ENCODE measurements at places on chromosomes 11 and 22.

GRCh38 chr11:117816151-117816741 lies 8.3 kb downstream of the FXYD2 start:
- no peak for DNase-seq

DNA sequence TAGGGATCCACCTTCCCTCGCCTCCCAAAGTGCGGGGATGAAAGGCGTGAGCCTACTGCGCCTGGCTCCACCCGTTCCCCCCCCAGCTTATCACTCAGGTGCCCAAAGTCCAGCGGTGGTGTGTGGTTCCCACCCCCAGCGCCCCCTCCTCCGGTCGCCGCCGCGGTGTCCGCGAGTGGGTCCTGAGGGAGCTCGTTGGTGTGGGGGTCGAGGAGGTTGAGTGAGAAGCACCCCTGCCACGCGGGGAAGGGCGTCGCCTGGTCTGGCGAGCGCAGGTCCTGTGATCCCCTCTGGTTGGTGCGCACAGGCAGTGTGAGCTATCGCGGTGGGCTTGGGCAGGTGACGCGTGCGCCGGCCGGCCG lies 3900.6 kb upstream of the OR11H1 start:
- DNase-seq, result no peak

GRCh38 chr11:1536065-1536843 lies 35.8 kb downstream of the DUSP8 start:
- DNase-seq, result no peak

DNA sequence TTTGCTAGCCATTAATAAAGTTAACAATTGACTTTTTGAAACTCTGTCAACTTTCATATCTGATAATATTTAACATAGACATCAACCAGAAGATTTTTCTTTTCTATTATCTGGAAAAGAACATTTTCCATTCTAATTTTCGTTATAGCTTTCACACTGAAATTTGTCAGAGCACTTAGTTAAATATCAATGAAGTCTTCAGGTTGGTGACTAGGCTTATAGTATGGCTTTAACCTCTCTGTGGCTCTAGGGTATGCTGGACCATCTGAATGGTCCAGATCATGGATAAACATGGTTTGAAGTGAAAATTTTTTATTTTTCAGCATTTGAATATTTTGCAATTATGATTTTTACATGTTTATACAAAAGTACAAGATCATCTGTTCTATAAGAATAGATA lies 548.1 kb downstream of the CNTN5 start:
- DNase-seq, result no peak

DNA sequence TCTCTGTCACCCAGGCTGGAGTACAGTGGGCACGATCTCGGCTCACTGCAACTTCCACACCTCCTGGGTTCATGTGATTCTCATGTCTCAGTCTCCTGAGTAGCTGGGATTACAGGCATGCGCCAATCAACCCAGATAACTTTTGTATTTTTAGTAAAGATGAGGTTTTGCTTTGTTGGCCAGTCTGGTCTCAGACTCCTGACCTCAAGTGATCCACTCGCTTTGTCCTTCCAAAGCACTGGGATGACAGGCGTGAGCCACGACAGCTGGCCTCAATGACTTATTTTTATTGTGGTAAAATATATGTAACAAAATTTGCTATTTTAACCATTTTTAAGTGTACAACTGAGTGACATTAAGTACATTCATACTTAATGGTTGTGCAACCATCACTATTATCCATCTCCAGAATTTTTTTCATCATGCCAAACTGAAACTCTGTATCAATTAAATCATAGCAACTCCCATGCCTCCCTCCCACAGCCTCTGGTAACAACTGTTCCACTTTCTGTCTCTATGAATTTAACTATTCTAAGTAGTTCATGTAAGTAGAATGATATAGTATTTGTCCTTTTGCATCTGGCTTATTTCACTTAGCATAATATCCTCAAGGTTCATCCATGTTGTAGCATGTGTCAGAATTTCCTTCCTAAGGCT lies 50.7 kb upstream of the CWF19L2 start:
- no peak for DNase-seq

GRCh38 chr22:19868333-19868732 lies 13.7 kb upstream of the GNB1L start:
- DNase-seq, result no peak

DNA sequence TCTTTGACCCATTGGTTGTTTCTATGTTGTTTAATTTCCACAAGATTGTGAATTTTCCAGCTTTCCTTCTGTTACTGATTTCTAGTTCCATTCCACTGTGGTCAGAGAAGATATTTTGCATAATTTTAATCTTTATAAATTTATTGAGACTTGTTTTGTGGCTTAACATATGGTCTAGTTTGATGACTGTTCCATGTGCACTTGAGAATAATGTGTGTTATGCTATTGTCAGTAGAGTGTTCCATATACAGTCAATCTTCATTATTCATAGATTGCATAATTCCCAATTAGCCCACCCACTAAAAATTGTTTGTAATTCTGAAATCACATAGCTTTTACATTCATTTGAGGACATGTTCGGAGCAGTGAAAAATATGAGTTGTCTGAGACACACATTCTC lies 346.1 kb upstream of the DDI1 start:
- no peak for DNase-seq

- no peak for DNase-seq
Observed at GRCh38 chr11:22508665-22509064, 117.0 kb downstream of the FANCF start.

- DNase-seq, result no peak
Observed at GRCh38 chr22:23020659-23021293, 49.5 kb upstream of the GNAZ start.

- DNase-seq, result no peak
Observed at GRCh38 chr22:35264986-35265385, 7.7 kb downstream of the HMGXB4 start.

DNA sequence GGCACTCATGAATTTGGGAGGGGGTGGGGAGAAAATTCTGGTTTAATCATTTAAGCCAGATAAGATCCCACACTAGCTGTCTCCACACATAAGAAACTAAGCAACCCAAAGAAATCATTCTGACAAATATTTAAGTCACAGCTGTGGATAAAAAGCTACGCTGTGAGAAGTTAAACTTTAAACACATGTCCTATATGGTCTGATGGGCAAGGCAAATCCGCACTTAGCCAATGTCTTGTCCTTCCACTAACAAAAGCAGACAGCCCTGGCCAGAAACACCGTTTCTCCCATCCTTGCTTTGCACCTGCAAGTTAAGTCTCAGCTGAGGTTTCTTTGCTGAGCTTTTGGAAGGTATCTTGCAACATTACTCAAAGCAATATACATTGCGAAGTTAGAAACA lies 68.0 kb downstream of the ETS1 start:
- DNase-seq, result no peak

DNA sequence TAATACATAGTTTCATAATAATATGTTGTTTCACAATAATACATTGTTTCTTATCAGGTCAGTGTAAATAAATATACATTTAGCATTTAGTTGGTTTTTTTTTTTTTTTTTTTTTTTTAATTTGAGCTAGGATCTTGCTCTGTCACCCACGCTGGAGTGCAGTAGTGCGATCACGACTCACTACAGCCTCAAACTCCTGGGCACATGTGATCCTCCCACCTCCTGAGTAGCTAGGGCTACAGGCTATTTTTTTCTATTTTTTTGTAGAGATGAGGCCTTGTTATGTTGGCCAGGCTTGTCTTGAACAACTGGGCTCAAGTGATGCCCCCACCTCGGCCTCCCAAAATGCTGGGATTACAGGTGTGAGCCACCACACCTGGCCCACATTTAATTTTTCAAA lies 43.5 kb downstream of the MIAT start:
- DNase-seq, result no peak

All from activated CD8-positive, alpha-beta memory T cell treated with anti-CD3 and anti-CD28 coated beads for 1 hour (primary cell).